ENCODE measurements at places on chromosomes 16 and 17.

GRCh38 chr17:56269556-56270389 is 116.5 kb downstream of the ANKFN1 start:
- no peak for DNase-seq

DNA sequence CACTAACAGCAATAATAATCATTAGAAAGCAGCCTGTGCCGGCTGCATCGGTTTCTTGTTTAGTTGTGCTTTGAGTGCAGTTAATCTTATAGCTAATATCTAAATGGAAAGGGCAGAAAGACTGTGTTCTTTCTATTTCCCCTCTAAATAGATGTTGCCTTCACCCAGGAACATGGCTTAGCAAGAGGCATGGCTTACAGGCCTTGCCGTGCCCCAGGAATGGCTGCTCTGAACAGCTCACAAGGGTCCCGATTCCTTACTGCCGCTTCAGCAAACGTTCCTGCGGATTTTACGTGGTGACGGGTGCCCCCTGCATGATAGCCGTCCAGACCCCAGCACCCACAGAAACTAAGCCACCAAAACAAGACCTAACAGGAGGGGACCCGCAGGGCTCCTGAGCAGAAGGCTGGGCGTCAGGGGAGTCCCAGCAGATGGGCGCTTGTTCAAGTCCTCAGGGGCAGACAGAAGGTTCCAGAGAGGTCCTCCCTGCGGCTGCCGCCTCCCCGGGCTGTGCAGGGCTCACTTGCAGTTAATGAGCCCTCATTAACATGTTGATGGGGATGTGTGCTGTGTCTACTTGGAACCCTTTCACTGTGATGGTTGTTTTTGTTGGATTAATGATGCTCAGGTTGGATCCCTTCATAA is 52.5 kb upstream of the ENPP7 start:
- DNase-seq, result no peak

- no peak for DNase-seq
Measured at GRCh38 chr17:74836191-74836590, 23.5 kb downstream of the GRIN2C start.

DNA sequence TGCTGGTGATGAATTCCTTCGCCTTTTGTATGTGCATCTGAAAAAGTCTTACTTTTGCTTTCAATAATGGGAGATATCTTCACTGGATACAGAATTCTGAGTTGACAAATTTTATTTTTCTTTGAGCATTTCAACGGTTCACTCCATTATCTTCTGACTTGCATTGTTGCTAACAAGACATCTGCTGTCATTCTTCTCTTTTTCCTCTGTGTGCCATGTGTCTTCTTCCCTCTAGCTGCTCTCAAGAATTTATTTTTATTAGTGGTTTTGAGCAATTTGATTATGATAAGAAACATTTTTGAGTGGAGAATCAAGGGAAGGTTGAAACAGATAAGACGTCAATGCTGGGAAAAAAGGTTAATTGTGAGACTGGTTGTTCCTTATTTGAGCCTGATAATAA is 471.8 kb downstream of the CDH13 start:
- DNase-seq, result no peak

DNA sequence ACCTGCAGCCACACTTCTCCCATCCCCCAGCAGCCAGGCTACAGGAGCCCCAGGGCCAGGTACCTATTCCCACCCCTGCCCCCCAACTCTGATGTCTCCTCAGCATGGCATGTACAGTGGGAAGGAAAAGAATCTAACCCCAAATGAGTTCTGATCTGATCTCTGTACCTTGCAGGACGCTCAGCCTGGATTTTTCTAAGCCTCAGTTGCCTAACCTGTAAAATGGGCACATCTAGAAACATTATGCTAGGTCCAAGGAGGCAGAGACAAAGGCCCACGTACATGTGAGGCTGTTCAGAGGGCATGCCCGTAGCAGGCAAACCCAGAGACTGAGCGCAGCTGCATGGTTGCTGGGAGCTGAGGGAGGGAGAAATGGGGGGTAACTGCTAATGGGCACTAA is 35.1 kb downstream of the SLC38A8 start:
- no peak for DNase-seq

GRCh38 chr17:43546319-43547188 is at the start of gene ETV4:
Gene ETV4, minus strand, starts transcription at chr17:43546340. Its CDS starts 723 bp downstream, at chr17:43545617.
- DNase-seq, result peak; percentile 95

GRCh38 chr17:78680436-78680835 is 101.6 kb downstream of the CYTH1 start:
- DNase-seq, result no peak

GRCh38 chr16:9091867-9092281 is 430 bp downstream of the HAPSTR1 start:
- DNase-seq, result peak; percentile 62

GRCh38 chr17:75552425-75553294 is 27.2 kb downstream of the LLGL2 start:
- no peak for DNase-seq

DNA sequence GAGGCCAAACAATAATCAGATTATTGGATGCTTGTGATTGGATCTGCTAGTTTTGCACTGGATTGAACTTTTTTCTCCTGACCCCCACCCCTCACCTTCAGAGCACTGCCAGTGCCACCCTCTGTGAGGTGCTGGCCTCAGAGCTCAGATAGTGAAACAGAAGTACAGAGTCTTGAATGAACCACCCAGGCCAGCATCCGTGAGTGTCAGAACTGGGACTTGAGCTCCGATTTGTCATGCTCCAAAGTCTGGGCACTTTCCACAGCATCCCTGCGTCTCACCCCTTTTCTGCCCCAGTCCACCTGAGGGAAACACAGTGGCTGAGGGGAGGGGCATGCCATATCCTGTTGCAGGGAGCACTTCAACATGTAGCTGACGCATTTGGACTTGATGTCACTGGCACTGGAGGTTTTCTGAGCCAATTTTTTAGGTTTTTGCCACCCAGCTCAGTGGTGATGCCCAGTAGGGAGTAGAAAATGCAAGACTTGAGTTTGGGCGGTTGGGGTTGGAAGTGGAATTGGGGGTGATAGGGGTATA is 47.3 kb downstream of the SMPD3 start:
- no peak for DNase-seq

DNA sequence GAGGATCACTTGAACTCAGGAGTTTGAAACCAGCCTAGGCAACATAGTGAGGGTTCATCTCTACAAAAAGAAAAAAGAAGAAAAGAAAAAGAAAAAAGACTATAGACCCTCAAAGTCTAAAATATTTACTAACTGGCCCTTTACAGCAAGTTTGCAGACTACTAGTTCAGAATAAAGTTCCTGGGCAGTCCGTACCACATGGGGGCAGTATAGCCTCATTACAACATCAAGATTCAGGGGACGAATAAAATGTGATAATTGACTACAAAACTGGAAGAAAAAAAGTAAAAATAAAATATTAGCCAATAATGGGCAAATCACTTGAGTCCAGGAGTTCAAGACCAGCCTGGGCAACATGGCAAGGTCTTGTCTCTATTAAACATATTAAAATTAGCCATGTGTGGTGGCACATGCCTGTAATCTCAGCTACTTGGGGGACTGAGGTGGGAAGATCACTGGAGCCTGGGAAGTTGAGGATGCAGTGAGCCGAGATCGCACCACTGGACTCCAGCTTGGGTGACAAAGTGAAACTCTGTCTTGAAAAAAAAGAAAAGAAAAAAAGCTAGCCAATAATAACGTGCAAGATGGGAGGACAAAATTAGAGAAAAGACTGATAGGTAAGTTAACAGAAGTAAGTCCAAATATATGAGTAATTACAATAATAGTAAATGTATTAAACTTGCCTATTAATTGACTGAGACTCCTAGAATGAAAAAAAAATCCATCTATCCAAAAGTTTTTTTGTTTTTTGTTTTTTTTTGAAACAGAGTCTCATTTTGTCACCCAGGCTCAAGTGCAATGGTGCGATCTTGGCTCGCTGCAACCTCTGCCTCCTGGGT is 129.4 kb upstream of the SEC14L1 start:
- peak; percentile 31 for DNase-seq

DNA sequence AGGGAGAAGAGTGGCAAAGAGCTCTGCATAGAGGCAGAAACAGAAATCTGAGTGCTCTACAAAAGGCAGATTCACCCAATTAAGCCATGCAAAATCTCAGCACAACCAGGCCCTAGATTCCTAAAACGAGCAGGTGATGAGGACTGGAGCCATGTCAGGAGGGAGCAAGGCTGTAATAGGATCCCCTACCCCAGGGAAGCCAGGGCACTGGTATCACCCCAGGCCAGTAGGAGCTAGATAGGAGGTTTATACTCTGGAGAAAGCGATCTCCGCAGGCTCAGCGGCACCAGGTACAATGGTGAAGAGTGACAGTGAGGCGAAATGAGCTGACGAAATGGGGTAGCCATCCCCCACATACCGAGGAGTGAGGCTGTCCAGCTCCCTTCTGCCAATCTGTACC is 171.5 kb downstream of the PARN start:
- DNase-seq, result no peak

- no peak for DNase-seq
Measured at GRCh38 chr16:47624563-47624962, 163.4 kb downstream of the PHKB start.

GRCh38 chr17:58577696-58578095 is 63.3 kb upstream of the MTMR4 start:
- peak; percentile 28 for DNase-seq

DNA sequence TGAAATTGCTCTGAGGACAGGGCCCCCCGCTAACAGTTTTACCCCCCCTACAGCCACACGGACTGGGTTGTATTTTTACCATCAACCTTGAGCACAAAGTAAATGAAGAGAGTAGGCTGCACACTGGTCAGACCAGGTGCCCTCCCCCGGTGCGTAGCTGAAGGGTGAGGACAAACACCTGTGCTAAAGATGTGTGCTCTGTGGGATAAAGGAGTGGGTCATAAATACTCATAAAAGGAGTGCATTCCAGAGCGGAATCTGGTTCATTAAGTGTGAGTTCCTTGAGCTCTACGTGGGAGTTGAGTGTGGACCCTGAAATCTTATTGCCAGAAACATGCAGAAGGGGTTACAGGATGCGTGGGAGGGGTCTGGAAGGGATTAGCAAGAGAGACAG is 217.0 kb downstream of the CCDC182 start:
- no peak for DNase-seq

- DNase-seq, result no peak
Measured at GRCh38 chr17:58378733-58379510, 26.9 kb upstream of the SUPT4H1 start.

DNA sequence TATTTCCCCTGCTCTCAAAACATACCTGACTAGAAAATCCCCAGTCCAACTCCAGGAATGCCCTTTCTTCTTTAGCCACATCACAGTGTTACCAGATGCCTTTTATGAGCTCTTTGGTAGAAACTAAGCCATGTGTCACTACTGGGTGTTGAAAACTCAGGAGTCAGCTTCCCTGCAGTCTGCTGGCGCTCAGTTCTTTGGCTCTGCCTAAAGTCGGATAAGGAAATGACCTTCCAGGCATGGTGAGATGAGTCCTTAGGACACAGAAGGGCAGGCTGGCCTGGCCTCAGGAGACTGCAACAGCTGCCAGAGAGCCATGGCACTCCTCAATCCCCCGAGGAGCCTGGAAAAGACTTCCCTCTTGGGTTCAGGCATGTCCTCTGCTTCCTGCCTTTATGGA is 89.1 kb downstream of the CDH13 start:
- DNase-seq, result no peak

GRCh38 chr17:50871898-50872297 is 5.7 kb upstream of the TOB1 start:
- no peak for DNase-seq

GRCh38 chr16:66267292-66268014 is 99.0 kb upstream of the CDH5 start:
- no peak for DNase-seq

- DNase-seq, result peak; percentile 33
Measured at GRCh38 chr17:46771561-46772474, 46.7 kb downstream of the WNT3 start.

DNA sequence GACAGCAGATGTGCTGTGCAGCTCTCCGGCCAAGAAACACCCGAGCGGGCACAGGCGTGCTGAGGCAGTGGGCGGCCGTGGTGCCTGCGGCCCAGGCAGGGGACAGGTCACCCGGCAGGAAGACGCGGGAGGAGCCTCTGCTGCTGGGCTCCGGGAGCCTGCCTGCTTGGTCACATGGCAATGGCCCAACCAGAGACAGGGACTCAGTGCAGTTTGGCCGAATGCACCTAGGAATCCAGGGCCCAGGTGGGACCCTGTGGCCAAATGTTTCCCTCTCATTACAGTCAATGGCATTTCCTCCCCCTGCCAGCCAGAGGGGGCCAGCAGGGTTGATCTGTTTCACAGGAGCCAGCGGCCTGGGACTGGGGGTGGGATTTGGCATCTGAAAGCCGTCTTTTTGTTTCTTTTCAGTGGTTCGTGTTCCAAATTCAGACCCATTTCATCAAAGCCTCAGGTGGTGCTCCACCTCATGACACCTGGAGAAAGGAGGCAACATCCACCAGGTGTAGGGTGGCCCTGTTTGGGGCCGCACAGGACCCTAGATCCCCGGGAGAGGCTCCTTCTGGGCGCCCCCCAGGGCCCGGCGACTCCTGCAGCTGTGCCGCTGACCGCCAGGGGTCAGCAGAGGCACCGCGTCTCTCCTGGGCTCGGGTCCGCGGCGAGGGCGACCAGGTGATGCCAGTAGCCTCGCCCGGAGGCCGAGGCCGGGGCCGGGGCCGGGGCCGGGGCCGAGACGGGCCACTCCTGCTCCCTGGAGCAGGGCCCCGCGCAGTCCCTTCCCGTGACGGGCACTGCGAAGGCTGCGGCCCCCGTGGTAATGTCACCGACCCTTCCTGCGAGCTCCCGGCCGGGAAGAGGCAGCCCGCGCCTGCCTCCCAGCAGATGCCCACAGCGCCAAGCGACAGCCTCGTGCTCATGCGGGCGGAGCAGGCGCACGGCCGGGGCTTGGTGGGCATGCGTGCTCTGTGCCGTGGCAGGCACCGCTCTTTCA is 118.5 kb downstream of the C16orf78 start:
- peak; percentile 53 for DNase-seq

GRCh38 chr17:9868552-9868951 is 36.5 kb downstream of the RCVRN start:
- DNase-seq, result no peak

GRCh38 chr17:73749337-73749823 is 105.1 kb upstream of the SDK2 start:
- DNase-seq, result no peak

DNA sequence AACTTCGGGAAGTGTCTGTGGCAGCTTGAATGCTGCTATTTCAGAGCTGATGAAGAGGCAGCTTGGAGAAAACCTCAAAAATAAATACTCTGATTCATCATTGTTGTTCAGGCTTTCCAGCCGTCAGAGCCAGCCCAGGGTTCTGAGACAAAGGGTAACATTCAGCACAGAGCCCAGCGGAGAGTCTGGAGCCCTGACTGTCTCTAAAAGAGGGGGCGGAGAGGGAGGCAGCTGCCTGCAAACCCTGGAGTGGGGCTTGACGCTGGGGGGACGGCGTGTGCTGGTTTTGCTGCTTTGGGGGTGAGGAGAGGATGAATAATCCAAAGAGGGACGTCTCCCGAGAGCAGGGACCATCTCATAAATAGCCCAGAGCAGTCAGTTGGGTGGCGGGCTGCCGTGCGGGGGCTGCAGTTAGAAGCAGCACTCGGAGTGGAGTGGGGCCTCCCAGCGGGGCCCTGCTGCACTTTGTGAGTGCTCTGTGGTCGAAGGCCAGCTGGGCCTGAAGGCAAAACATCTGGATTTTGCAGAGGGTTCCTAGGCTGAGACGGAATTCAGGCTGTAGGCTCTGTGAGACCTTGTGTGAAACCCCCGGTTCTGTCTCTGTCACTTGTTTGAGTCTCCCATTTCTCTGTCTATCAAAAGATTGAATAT is 237.8 kb downstream of the PRKCA start:
- no peak for DNase-seq

GRCh38 chr17:76630151-76630550 is 13.4 kb downstream of the ST6GALNAC1 start:
- no peak for DNase-seq

- no peak for DNase-seq
Measured at GRCh38 chr16:48378836-48379235, 6.4 kb downstream of the SIAH1 start.

Measured in activated naive CD8-positive, alpha-beta T cell treated with anti-CD3 and anti-CD28 coated beads for 36 hours (primary cell).